ENCODE measurements at places on chromosomes 7 and 10.

GRCh38 chr10:132655735-132656134 lies 118.1 kb downstream of the INPP5A start:
- DNase-seq: no peak

GRCh38 chr7:95582578-95583293 lies 13.6 kb downstream of the PDK4 start:
- DNase-seq: no peak

DNA sequence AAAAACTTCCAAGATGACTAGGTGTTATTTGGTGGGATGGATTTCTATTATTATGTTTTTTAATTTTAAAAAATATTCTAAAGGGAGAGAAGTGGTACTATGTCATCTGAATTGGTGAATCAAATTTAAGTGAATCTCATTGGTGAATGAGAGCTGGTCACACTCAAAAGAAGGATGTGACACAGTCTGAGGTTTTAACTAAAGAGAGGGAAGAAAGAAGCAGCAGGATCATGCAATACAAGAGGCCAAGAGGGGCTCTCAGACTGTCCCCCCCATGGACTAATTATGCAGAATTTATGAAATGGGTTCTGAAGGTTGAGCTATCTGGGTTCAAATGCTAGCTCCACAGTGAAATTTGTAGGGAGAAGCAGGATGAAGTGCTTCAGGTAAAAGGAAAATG lies 16.2 kb downstream of the MACC1 start:
- DNase-seq: no peak

- DNase-seq: no peak
These were observed 77.7 kb downstream of the ITGB8 start for GRCh38 chr7:20408467-20408826.

- DNase-seq: no peak
These were observed 133.1 kb downstream of the IQUB start for GRCh38 chr7:123401295-123401694.

- no peak for DNase-seq
These were observed 91.7 kb upstream of the HPS1 start for GRCh38 chr10:98538472-98538871.

DNA sequence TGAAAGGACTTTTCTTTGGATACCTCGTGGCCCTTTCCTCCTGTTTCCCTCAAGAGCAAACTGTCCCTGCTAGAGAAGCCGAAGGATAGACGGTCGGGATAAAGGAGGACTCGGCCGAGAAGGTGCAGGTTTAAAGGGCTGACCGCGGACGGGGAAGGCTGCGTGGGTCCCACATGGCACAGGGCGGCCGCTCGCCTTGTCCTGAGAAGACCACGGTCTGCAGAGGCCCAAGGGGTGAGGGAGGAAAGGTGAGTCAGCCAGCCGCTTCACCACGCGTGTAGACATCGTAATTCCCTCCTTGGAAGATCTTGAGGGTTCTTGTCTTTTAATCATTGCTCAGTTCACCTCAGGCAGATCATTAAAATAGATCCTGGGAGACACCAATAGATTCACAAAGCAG lies 253.8 kb downstream of the DPP6 start:
- no peak for DNase-seq

- no peak for DNase-seq
These were observed 71.8 kb downstream of the LRRN3 start for GRCh38 chr7:111162692-111163091.

DNA sequence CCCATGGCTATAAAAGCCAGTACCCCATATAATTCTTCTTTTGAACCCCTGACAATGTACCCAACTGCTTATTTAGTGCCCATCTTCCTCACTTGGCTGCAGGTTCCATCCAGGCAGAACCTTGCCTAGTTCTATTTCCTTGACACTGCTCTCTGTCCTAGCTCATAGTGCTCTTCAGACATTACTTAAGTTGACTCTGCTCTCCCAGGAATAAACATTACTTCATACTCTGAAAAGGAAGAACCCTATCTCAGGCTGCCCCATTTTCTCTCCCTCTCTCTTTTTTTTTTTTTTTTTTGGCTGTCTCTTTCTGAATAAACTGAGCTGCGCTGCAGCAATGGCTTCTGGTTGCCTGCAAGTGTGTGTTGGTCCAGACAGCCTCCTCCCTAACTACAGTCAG lies 21.0 kb downstream of the ACTA2 start:
- no peak for DNase-seq

DNA sequence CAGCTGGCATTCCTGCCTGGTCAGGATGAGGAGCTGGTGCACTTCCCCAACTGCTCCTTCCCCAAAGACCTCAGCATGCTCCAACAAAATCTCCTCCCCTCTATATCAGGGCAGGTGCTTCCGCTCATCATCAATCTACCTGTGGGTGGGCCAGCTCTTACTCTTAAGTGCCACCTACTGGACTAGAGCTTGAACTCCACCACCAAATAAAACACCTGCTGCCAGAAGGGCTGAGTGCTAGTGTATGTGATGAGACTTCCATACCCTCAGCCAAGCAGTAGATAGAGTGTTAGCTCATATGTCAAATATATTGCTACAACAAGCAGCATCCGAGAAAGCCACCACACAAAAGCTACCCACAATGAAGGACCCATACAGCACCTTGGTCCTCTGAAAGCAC lies 264.3 kb downstream of the RNLS start:
- no peak for DNase-seq

GRCh38 chr7:137164251-137164650 lies 179.3 kb downstream of the PTN start:
- DNase-seq: no peak

GRCh38 chr7:78197447-78197846 lies 398.9 kb downstream of the PHTF2 start:
- DNase-seq: no peak

DNA sequence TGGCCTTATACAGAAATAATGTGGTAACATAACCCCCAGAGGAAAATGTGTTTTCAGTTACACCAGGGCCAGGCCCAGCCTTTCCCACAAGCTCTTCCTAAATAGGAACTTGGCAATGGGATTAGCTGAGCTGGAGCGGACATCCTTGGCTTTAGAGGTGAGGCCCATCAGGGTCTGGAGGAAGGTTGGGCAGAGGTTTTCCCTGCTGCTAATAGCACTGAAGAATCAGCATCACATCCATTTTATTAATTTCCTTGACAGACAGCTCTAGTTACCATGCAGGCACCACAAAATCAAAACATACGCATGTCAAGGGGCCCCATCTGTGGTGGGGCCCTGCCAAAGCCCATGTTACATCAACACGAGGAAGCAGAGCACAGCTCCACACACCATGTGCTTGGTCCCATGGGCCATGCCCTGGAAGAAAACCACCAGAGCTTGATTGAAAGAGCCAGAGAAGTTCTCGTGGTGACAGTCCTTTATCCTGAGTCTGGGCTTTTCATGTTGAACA lies 566.6 kb downstream of the KCNMA1 start:
- no peak for DNase-seq

DNA sequence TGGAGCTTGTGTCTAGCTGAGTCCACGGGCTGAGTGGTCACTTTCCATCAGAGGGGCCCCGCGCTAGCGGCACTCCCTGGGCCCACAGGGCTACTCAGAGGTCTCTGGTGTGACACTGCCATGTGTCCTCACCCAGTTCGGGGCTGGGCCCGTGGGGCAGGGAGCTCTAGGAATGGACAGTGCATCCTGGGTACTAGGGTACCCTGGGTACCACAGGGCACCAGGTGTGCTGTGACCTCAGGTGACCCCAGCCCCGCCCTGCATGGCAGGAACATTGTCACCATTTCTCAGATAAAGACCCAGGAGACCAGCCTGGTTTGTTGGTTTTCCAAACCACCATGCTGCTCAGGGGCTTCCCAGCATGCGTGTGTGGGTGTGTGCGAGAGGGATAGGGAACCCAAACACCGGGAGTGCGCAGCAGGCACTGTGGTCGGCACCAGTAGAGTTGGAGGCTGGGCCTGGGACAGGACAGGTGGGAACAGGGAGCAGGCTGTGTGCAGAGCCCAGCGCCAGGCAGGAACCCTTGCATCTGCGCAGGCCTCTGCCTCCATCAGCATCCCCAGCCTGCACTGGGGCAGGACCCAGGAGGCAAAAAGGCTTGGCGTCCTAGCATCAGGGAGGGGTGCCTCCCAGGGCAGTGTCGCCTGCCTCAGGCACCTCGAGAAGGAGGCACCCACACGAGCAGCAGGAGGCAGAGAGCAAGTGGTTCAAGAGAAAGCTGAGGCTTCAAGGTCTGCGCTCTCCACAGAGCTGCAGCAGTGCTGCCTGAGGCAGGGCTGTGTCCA lies 19.4 kb upstream of the CSGALNACT2 start:
- DNase-seq: no peak

DNA sequence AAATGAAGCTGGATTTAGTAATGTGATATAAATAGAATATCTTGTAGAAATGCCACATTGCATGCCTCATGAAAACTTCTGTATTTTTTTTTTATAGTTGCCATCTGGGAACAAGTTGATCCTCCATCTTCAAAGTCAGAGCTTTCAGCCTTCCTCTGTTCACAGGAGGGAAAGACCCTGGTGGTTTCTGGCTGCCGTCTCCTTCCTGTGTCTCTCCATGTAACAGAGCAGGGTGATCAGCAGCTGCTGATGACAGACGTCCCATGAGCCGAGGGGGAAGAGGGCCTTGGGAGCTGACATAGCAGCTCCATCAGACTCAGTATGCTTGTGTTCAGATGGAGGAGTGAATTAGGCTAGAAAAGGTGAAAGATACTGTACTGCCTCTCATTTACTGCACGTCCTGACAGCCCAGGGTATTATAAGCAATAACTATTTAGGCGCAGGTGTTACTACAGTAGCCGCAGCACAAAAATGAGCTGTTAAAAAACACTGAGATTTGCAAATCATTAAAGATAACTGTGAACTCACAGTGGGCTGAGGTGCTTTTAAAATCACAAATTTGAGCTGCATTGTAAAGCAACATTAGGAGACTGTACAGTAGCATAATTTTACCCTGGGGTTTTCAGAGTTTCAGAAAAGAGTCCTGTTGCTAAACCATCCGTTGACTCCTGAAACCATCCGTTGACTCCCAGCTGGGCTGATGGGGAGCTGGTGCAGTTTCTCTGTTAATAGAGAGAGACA lies 103.3 kb downstream of the CFAP58 start:
- no peak for DNase-seq

DNA sequence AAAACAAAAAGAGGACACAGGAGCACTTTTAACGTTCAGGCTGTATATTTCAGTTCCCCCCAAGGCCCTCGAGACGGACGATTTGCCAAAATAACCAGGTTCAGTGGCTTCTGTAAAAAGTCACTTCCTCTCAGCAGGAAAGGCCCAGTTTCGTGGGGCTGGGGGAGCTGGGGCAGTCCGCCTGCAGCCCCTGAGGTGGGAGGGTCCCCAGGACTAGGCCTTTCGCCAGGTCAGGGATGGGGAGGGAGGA lies 28.8 kb downstream of the WDR86 start:
- no peak for DNase-seq

DNA sequence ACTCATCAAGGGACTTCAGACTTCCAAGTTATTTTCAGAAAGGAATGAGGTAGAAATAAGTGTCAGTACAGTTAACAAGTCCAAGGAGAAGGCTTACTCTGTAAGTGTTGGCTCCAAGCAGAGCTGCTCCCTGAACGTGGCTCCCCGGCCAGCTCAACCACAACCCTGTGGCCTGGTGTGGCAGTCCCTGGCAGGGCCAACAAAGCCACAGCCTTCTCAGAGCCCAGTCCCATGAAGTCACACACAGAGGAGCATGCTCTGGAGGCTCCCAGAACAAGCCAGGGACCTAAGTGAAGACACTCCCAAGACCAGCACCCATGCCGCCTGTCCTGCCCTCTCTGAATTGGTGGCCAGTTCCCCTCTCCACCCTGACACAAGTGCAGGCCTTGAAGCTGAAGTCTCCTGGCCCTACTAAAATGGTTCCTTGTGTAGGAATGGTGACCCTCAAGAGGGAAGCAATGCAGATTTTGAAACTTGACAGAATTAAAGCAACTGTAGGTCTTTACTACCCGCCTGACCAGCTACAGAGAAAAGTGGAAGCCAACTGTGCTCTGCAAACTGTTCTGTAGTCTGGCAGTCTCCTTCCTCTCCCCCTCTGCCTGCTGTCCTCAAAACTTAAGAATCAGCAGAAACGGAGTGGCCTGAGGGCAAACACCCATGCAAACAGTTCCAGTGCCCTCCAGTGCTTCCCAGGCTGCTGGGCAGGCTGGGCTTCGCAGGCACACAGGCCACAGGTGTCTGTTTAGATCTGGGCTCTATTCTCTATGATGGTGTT lies 51.1 kb downstream of the NOD1 start:
- DNase-seq: no peak

GRCh38 chr7:30596014-30596641 lies 1.4 kb downstream of the GARS1 start:
- no peak for DNase-seq

- DNase-seq: no peak
These were observed 61.9 kb downstream of the RBM33 start for GRCh38 chr7:155706376-155706775.

GRCh38 chr7:126362746-126363145 lies 890.0 kb downstream of the GRM8 start:
- no peak for DNase-seq

DNA sequence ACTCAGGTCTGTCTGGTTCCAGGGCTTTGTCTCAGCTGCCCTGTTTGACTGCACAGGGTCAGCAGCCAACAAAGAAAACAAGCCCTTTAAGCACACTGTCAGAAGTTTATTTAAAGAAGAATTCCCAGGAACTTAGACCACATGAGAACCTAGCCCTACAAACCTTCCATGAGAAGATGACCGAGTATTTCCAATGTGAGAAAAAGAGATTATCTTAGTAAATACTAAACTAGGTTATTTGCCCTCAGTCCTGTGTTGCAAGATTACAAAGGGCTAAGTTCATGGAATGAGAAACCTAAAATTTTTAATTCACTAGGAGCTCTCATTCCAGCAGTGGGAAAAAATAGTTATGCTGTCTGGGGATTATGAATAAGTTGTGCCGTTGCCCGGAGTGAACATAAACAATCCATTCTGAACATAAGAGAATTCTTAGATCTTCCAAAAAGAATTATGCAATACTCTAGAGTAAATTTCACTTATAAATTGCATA lies 46.7 kb downstream of the NOC3L start:
- peak; percentile 48 for DNase-seq

- DNase-seq: no peak
These were observed 698.9 kb downstream of the GRID1 start for GRCh38 chr10:85667638-85668233.

GRCh38 chr10:69642747-69643146 lies 12.7 kb downstream of the FAM241B start:
- DNase-seq: no peak

DNA sequence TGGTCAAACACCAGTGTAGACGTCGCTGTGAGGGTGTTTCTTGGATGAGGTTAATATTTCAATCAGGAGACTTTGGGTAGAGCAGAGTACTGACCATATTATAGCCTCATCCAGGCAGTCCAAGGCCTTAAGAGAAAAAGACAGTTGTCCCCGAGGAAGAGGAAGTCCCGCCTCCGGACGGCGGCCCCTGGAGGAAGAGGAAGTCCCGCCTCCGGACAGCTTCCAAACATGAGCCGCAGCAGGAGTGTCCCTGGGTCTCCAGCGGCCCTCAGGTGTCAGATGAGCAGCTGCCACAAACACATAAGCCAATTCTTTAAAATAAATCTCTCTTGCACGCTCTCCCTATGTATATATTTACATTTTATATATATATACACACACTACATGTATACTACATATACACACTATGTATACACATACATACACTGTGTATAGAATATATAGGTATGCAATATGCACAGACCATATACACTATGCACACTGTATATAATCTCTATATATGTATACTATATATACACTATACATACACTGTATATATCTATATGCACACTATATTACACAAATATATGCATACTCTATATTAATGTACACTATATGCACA lies 37.5 kb downstream of the PWWP2B start:
- no peak for DNase-seq
